Stimulated activated CD4-positive, alpha-beta T cell treated with anti-CD3 and anti-CD28 coated beads, TNF-alpha, amount 100 ng/mL, for 1 hour (primary cell): ENCODE measurements at places on chromosomes 4 and X.

DNA sequence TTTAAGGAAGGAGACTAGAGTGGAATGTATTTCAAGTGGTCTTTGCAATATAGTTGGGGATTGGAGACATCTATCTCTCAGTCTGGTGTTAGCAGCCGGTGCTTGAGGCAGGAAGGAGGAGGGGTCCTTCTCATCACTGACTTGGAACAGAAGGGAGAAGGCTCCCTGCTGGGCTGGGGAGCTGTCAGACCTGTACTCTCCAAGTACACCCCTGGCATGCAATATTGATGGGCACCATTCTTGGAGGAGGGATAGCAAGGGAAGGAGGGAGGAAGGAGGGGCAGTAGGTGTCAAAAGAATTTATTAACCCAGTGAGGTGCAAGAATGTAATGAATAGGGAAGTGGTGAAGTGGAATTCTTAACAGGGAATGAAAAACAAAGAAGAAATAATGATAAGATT lies 338.8 kb downstream of the UNC5C start:
- DNase-seq, result no peak

DNA sequence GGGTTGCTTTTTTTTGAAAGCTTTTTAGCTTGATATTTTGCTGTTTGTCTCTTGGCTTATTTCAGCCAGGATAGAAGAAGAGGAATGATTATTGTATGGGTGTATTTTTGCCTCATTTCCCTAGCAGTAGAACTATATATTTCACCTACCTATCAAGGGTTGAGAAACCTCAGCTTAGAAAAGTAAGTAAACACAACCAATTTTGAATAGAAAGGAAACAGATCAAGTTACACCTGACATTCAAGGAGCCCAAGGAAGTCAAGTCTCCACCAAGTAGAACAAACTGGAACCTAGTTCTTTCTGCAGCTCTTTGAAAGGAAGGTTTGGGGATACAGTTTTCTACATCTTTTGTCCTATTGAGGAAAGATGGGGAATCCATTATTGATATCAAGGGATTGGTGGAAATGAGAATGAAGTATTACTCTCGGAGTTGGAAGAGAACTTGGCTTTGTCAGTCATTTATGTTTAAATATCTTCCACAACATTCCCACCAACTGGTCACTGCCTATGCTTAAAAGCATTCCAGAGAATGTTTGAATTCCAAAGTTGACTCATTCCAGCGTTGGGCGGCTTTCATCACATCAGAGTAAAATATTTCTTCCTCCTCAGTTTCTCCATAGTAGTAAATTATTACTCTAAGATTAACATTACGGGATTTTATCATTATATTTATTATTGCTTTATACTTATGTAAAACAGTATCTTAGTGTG lies 207.8 kb upstream of the CNKSR2 start:
- no peak for DNase-seq

DNA sequence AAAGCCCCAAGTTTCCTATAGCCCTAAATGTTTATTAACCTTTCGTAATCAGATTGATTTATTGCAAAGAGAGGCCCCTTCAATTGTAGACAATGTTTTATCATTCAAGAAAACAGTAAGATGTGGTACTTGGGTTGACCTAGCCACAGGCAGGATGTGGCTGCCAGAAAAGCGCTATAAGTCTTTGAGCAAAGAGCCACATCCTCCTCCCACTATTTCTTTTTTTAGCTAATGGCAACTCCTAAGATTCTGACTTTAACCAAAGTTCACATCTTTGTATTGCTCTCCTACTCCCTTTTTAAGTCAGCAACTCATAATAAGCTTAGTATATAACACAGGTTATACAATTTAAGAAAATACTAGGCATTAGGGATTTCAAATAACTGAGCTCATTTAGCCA lies 70.7 kb upstream of the PPP3CA start:
- no peak for DNase-seq

GRCh38 chr4:161555689-161556660 lies 607.8 kb downstream of the FSTL5 start:
- DNase-seq, result no peak

DNA sequence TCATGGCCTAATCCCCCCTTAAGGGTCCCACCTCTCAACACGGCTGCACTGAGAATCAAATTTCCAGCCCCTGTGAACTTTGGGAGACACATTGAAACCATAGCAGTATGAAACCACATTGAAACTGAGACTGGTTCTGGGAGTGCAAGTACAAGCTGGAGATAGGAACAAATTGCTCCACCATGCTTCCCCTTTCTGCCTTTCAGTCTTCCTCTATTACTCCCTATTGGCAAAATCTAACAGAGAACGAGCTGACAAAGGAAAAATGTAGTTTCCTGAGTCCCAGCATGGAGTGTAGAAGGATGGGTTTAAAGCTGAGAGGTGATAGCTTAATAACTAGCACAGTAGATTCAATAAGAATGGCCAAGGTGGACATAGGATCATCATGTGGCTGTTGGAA lies 161.7 kb upstream of the RPL34 start:
- no peak for DNase-seq

DNA sequence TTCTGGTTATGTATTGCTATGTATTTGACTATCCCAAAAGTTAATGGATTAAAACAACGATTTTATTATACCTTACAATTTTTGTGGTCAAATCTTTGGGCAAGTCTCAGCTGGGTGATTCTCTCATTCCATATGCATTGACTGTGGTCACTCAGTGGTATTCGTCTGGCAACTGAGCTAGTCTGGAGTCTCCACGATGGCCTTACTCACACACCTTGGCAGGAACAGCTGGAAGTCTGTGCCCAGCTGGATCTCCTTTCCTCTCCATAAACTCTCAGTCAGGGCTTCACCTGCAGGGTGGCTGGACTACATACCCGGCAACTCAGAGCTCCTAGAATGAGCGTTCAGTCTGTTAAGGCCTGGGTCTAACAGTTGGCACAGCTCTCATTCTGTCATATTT lies 141.1 kb upstream of the WDFY3 start:
- no peak for DNase-seq

GRCh38 chrX:7596822-7597221 lies 246.1 kb upstream of the VCX start:
- no peak for DNase-seq

GRCh38 chr4:176464748-176465147 lies 145.0 kb downstream of the SPCS3 start:
- DNase-seq, result no peak

- DNase-seq, result no peak
Observed at GRCh38 chrX:132480581-132481203, 8.1 kb downstream of the MBNL3 start.

- no peak for DNase-seq
Observed at GRCh38 chr4:168360271-168360670, 41.7 kb upstream of the DDX60 start.

GRCh38 chr4:18798123-18798522 lies 776.6 kb upstream of the LCORL start:
- DNase-seq, result no peak

DNA sequence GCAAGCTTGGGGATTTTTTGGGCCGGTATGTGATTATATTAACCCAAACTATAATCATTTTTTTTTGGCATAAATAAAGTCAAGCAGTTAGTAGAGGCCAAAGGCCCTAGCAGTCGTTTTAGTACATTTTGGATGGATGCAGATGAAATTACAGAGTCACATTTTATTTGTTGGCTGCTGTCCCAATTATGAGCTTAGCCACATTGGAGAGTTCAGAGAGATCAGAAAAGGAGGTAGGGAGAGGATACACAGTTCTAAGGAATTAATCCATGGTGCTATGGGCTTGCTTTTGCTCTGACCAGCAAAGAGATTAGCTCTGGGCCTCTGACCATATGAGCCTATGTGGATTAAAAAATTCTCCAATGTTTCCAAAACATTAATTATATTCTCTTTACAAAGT lies 395.1 kb downstream of the RAPGEF2 start:
- DNase-seq, result no peak

- no peak for DNase-seq
Observed at GRCh38 chr4:181006499-181007260, 1236.5 kb upstream of the TENM3 start.

DNA sequence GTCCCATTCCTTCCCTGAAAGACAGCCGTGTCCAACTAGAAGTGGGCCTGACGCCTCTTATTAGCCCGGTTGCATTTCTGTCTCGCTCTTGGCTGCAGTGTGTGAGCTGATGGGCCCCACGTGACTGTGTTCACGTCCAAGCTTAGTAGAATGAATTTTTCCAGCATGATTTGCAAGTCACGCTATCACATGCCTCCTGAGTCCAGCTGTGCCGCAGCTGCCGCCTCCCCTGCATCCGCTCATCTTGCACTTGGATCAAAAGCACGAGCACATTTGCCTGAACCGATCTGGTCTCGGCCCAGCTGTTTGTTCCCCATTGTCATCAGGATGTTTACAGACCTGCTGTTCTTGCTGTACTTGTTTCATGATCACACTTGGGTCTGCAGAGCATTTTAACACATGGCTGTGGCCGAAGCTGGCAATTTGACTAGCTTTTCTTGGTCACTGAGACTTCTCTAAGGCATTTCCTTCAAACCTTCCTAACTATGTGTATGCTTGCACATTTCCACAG lies 126.5 kb downstream of the KIT start:
- DNase-seq, result no peak

DNA sequence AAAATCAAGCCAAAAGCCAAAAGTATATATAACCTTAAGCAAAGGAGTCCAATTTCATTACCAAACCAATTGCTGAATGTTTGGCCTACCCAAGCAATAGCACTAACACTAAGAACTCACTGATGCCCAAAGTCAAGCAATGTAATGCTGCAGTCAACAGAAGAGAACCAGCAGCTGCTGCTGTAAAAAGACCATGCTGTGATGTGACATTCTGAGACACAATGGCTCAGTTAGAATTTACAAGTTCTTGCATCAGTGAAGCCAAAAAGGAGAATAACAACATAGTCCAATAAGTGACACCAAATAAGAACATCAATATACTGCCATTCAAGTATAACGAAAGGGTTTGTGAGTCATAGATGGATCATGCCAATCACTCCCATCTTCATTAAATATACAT lies 514.0 kb upstream of the DIAPH2 start:
- DNase-seq, result no peak

- no peak for DNase-seq
Observed at GRCh38 chr4:174631901-174632758, 109.8 kb upstream of the HPGD start.

DNA sequence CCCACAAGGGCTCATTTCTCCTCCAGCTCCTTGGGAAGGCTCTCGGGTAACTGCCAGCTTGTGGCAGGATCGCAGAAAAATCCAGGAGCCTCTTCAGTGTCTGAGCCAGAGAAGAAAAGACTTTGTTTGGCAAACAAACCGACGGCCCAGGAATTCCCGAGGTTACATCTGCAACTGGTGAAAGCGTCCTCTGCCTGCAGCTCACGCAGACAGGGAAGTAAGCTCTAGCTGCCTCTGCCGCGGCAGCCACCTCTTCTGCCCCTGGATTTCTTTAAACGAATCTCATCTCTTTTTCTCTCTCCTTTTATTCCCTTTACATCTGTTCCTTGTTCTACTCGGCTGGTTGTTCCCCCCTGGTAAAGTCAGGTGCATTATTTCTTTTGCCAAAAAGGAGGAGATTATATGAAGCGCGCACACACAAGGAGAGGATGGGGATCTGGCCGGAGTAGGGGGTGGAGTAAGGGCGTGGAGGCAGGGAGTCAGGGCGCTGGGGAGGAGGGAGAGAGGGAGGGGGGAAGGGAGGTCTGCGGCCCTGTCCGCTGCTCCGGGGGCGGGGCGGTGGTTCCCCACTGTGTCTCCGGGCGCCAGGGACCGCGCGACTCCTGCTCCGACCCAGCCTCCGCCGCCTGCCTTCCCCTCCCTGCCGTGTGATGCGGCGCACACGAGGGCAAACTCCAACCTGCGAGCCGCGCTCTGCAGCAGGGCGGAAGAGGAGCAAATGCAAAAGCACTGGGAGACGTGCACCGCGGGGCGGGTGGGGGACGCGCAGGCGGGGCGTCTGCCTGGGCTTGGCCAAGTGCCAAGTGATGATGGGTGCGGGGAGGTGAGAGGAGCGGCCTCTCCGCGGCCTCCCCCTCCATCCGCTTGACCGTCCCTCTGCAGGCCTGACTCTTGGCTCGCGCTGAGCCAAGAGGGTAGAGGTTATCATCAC lies at the start of gene DCHS2:
DCHS2 (minus strand) TSS at position 459 of the 931 bp plus-strand sequence; CDS start at position 15, 444 bp downstream.
- no peak for DNase-seq

GRCh38 chr4:32560306-32560705 lies 1840.1 kb downstream of the PCDH7 start:
- DNase-seq, result no peak

DNA sequence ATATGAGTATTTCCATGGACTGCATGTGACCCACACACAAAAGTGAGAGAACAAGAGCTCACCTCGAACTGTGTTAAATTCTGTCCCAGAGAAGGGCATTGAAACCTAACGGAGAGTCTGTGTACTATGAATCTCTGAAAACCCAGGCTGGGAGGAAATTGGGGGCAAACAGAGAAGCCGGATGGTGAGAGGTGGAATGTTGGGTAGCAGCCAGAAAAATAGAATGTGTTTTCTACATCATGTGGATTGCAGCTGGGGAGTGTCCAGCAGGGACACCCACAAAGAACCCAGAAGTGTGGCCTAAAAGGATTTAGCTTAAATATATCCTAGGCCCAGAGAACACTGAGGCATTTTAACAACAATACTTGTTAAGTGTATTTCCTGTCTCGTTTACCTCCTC lies 38.6 kb downstream of the MND1 start:
- no peak for DNase-seq

GRCh38 chr4:105709081-105709450 lies 482 bp downstream of the GSTCD start:
- DNase-seq, result no peak

DNA sequence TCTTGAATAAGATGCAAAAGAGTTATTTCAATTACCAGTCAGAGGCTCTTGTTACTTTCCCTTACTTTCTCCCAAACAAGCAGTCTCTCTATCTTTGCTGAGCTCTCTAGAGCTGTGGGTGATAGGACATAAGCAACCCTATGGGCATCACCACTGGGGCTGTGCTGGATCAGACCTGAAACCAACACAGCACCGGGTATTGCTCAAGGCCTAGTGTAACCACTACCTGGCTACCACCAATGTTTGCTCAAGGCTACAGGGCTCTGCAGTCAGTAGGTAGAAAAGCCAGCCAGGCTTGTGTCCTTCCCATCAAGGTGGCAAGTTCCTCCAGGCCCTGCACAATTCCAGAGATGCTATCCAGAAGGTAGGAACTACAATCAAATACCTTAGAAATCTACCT lies 35.3 kb upstream of the AGTR2 start:
- no peak for DNase-seq

DNA sequence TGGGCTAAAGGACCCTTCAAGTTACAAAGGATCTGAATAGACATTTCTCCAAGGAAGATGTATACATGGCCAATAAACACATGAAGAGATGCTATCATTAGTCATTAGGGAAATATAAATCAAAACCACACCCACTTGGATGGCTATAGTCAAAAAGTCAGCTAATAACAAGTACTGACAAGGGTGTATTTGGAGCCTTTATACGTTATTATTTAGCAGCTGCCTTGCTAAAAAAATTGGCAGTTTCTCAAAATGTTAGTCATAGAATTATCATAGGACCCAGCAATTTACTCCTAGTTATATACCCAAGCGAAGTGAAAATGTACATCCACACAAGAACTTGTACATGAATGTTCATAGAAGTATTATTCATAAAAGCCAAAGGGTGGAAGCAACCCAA lies 112.7 kb upstream of the DUSP21 start:
- no peak for DNase-seq
